Activated T-helper 1 cell treated with anti-CD3 and anti-CD28 coated beads, Interleukin-12 subunit alpha, Interleukin-12 subunit beta, Interleukin-2, Interleukin-4 antibody, amounts not matched to agents 30 ng/mL and 10 ng/mL and 1 ng/mL, durations not matched to agents 14 hours and 24 hours and 36 hours (primary cell): ENCODE measurements at places on chromosomes 16 and 17.

- no peak for DNase-seq
Measured at GRCh38 chr17:39553341-39553945, 54.3 kb downstream of the NEUROD2 start.

- no peak for DNase-seq
Measured at GRCh38 chr16:88282564-88283395, 100.0 kb upstream of the ZNF469 start.

DNA sequence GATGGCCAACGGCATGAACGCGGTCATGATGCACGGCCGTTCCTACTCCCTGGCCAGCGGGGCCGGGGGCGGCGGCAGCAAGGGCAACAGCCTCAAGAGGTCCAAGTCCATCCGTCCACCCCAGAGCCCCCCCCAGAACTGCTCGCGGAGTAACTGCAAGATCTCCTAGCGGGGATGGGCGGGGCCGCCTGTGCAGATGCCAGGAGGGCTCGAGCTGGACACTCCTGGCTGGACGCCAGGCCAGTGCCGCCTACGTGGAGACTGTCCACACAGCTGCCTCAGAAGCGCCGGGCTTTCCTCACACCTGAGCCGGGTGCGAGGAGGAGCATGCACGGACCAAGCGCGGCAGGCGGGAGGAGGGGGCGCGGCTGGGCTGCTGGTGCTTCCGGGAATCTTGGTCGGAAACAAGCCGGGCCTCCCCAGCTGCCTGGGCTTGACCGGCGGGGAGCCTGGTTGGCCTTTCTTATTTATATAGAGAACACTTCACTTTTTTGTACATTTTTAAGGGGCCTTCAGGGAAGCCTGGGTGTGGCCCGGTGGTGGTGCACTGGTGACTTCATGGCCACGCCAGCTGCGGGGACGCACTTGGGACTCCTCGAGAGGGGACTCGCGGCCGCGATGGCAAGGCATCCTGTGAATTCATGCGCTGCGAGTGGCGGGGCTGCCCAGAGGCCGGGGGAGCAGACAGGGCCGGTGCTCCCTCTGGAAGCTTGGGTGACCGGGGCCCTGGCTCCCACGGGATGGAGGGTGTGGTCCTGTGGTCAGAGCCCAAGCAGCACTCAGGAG is 3.1 kb upstream of the WFIKKN1 start:
- no peak for DNase-seq

- DNase-seq, result no peak
Measured at GRCh38 chr17:10871914-10872313, 34.0 kb upstream of the PIRT start.
